ENCODE measurements at places on chromosomes 4 and X.

DNA sequence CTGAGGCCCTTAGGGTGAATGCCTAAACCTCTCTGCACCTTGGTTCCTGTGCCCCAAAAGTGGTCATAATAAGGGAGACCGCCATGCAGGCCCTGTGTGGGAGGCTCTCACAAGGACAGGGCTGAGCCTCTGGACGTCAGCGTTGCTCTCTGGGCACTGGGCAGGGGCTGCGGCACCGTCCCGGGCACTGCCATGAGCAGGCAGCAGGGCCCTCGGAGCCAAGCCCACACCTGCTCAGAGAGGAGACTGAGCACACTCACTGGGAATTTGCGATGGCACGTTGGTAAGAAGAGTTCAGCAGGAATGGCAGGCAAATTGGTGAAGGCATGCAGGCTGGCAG, 123.4 kb downstream of the HMX1 start:
- DNase-seq, result no peak

DNA sequence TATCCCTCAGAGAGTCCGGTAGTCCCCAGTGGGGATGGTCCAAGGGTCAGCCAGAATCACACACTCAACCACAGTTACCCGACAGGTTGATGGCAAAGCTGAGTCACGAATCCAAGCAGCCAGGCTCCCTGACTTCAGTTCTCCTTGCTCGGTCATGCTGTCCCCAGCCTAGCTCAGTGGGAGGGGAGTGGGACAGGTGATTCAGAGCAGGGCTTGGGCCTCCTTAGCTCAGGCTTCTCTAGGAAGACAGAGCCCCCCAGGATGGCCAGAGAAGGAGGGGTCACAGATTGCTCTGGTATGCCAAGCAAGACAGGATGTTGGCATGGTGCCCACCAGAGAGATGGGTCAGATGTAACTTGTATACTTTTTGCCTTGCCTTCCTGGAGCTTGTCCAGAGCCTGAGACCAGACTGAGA, 66.5 kb downstream of the EFNB1 start:
- peak; percentile 2 for DNase-seq

DNA sequence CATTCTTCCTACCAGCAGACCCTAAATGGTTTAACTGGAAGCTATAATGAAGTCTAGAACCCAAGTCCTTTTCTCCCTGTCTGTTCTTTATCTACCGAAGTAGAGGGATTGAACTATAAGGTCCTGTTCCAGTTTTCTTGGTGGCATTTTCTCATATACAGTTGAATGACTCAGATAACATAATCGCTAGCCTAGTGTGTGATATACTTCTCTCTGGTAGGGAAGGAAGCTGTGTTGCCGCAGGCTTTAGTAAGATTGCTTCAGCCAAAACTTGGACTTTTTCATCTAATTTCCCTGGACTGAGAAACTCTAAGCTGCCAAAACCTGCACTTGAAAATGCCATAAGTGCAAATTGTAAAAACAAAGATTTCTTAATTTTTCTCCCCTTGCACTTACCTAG, 123.4 kb downstream of the NWD2 start:
- no peak for DNase-seq

DNA sequence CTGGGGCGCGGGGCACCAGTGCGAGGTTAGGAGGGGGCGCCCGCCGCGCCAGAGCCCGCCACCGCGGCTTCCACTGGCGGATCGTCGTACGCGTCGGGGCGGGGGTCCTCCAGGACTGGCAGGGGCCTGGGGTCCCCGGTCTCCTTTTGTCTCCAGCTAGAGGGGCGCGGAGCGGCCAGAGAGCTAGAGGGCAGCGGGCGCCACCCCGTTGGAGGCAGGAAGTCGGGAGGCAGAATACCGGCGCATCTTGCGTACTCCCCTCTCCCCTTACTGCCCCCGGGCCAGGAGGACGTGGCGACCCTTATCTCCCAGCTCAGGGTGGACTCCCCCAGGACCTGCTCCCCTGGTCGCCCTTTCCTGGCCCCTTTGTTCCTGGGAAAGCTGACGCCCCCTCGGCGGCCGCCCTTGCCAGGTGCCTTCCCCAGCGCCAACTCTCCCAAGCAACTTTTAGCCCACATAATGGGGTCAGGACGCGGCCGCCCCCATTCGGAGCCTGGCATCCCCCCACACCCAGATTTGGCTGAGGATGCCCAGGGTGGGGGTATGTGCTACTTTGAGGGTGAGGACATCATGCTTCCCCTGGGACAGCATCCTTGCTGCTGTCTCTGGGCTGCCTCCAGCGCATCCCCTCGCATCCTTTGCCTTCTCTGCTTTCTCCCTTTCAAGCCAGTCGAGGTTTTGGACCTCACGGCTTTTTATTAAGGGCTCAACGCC, 933 bp downstream of the CNKSR2 start:
- peak; percentile 15 for DNase-seq

DNA sequence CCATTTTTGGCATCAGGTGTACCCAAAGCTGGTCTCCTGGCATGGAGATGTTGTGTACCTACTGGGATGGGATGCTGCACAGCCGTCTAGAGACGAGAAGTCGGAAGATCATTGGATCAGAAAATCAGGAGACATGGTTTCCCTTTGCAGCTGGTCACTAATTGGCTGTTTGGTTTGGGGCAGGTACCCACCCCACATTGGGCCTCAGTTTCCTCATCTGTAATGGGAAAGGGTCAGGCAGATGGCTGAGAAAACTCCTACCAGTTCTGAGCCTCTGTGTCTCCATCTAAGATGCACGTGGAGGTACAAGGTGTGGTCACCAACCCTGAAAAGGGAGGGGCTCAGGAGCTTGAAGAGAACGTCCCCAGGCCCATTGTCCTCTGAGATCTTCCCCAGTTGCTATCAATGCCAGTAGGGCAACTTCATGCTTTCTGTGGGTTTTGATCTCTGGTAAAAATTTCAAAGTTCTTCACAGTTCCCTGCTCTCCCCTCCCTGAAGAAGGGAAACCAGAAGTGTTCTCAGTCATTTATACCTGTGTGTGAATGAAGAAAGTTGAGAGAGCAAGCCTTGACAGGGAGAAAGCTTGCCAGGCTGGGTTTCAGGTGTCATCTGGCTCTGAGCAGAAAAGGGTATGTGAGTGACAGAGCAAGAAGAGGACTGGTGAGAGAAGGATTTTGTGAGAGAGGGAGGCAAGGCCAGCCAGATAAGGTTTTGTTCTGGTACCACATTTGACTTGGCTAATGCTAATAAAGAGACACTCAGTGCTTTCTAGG, 15.1 kb downstream of the TSC22D3 start:
- DNase-seq, result no peak

DNA sequence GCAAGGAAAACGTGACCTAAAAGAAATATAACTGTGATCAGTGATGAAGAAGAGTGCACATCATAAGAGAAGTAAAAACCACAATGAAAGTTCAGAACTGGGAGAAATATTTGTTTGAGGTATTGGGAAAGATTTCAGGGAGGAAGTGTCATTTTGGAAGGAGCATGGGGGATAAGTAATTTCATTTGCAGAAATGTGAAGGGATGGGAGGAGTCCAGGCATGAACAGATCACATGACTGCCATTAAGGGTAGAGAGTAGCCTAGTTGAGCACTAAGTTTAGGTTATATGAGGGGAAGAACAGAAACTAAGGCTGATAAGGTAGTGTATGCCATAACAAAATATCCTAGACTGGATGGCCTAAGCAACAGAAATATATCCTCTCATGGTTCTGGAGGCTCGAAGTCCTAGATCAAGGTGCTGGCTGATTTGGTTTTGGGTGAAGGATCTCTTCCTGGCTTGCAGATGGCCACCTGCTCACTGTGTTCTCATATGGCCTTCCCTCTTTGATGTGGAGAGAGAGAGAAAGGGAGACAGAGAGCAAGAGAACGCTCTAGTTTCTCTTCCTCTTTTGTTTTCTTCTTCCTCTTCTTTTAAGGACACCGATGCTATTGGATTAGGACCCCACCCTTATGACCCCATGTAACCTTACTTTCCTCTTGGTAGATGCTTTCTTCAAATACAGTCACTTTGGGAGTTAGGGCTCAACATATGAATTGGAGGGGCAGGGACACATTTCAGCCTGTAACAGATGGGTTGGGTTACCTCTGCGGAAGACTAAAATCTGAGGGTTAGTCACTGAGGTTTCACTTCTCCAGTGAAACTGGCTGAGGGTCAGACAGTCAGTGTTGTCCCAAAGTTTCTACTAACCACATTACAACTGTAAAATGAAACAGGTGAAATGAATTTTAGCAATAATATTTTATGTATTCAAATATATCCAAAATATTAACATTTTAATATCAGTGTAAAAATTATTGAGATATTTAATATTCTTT, 77.9 kb downstream of the EGF start:
- no peak for DNase-seq

- no peak for DNase-seq
Observed at GRCh38 chr4:153464068-153464467, 2.1 kb upstream of the TMEM131L start.

DNA sequence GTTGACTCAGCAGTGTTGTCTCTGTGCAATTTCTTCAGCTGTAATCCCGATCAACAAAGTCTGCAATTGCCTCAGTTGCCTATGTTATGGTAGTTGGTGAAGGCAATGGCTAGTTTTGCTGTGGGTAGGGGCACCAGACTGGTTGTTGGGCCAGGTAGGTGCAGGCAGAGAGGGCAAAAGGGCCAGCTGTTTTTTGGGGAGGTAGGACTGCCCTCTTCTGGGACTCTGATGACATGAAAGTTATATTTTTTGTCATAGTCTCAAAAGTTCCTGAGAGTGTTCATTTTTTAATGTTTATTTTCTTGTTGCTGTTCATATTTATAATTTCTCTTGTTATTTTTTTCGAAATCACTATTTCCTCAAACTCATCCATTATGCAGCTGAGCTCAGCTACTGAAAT, 25.1 kb downstream of the DCAF12L2 start:
- DNase-seq, result no peak

GRCh38 chr4:157984285-157984911, 188.4 kb downstream of the GASK1B start:
- no peak for DNase-seq

DNA sequence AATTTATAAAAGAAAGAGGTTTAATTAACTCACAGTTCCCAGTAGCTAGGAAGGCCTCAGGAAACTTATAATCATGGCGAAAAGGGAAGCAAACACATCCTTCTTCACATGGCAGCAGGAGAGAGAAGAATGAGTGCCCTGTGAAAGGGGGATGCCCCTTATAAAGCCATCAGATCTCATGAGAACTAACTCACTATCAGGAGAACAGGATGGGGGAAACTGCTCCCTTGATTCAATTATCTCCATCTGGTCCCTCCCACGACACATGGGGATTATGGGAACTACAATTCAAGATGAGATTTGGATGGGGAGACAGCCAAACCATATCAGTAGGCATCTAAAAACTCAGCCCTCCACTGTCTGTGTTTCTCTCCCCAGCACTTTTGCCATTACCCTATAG, 22.4 kb downstream of the ANK2 start:
- no peak for DNase-seq

- no peak for DNase-seq
Observed at GRCh38 chr4:25356068-25356467, 21.0 kb upstream of the ANAPC4 start.

DNA sequence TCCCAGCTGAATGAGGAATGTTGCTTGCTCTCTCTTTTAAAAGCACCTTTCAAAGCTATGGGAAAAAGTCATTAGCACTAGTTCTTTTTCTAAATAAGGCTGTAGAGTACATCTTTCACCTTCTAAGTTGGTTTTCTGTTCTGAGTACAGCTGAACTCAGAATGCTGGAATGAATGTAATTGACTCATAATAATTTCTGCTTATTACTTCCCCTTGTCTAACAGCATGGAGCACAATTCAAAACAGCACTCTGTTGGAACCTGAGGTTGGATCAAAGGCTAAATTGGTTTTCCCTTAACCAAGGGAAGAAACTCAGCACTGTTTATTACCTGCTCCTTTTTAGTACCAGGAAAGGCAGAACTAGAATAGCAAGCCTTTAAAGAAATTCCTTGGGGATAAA, 33.5 kb upstream of the CYP2U1 start:
- DNase-seq, result no peak

DNA sequence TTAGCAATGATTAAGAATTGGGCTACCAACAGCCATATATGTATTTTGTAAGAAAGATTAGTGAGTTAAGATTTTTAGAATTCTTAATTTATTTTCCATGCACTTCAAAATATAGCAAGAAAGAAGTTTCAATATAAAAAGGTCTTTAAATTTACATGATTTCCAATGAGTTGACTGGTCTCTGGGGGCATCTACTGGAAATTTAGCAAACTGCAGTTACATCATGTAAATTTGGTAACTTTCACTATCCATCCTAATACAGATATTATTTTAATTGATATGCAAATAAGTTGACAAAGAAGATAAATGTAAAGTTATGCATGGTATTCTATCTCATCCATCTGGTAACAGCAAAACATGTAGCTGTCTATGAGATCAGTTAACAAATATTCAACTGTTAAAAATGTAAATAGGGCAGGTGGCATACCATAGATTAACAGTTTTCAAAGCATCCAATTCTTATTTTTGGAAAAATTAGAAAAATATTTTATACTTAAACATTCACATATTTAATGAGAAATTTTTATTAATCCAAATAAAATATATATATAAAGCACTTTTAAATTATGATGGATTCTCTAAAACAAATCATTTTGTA, 29.1 kb downstream of the TTC29 start:
- DNase-seq, result peak; percentile 52

- no peak for DNase-seq
Observed at GRCh38 chr4:147815741-147816140, 83.9 kb downstream of the ARHGAP10 start.

DNA sequence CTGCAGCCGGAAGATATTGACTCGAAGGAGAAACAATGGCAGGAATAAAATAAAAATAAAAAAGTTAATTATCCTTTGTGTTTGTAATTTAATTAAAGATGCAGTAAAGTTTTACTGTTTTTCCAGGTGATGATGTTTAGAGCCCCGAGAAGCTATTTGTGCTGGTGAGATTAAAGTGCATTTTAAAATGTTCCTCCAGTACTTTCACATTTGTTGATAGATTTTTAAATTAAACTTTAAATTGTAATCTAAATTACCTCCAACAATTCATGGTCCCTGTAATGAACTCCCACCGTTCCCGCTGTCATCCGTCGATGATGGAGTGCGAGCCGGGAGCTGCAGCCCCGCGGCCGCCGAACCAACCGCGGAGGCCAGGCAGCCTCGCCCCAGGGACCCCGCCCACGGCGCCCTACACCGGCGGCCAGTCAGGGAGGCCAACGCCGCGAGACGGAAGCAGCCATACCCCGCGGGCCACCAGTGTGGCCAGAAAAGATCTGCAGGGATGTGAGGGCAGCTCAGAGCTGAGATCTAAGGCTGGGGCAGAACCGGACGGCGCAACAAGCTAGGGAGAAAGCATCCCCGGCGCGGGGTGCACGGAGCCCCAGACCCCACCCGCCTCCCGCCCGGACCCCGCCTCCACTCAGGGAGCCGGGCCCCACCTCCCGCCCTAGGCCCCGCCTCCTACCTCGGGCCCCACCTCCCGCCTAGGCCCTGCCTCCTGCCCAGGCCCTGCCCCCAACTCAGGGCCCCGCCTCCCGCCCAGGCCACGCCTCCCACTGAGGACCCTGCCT, 104.0 kb downstream of the FAM53A start:
- peak; percentile 94 for DNase-seq

DNA sequence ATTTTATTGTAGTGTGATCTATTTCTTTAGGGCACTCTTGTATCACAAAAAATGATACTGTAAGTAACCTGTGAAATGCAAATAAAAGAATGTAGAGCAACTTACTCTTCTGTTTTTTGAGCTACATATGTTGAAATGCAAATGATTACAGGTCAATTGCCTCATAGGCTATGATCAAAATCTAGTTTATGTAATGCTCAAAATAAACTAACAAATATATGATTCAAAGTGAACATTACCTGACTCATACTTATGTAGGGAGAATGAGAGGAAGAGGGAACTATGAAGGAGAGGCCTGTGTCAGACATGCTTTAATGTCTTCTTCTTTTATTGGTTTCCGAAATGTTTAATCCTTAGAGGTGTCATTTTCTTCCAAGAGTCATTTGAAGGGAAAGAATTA, 5.0 kb upstream of the RPS6KA3 start:
- DNase-seq, result no peak

- DNase-seq, result no peak
Observed at GRCh38 chr4:112402098-112402497, 104.9 kb downstream of the ALPK1 start.
